ENCODE measurements at places on chromosomes 5 and 9. TPM values are rescaled to one million over a fixed set of nuclear protein-coding genes. Genes with fewer than 3 reads are reported as not detected.

Gene PDE6A
- not detected for total RNA-seq

Gene NRARP
- 2.7 TPM for total RNA-seq

Gene ZNF474
- total RNA-seq, result 0.98 TPM

Gene LPAR1
- total RNA-seq, result 13.0 TPM

Gene FOXD4L3
- total RNA-seq, result not detected

Gene TLE4
- total RNA-seq, result 59.5 TPM

Gene PRRT1B
- total RNA-seq, result not detected

Gene TMEM174
- not detected for total RNA-seq

Gene SLC12A7
- total RNA-seq, result 9.6 TPM

Gene SELENOP
- 35.4 TPM for total RNA-seq

Gene SPINK7
- not detected for total RNA-seq

Gene NDOR1
- total RNA-seq, result 3.4 TPM

Gene LRRC70
- total RNA-seq, result 3.2 TPM

Gene IL5
- not detected for total RNA-seq

Gene RORB
- 49.9 TPM for total RNA-seq

Gene ARSB
- 19.4 TPM for total RNA-seq

Gene PCDHB4
- 5.2 TPM for total RNA-seq

Gene SLC9A3
- 0.98 TPM for total RNA-seq

Gene CD72
- 0.49 TPM for total RNA-seq

Gene TBC1D9B
- total RNA-seq, result 31.0 TPM

Gene HMMR
- total RNA-seq, result 2.2 TPM

Gene STPG3
- not detected for total RNA-seq

Gene PLPP7
- total RNA-seq, result 5.2 TPM

Gene SMC2
- 18.4 TPM for total RNA-seq

Gene S100Z
- total RNA-seq, result not detected
